NCI-H1694 (cell line): ENCODE measurements at places on chromosomes 2 and 18.

DNA sequence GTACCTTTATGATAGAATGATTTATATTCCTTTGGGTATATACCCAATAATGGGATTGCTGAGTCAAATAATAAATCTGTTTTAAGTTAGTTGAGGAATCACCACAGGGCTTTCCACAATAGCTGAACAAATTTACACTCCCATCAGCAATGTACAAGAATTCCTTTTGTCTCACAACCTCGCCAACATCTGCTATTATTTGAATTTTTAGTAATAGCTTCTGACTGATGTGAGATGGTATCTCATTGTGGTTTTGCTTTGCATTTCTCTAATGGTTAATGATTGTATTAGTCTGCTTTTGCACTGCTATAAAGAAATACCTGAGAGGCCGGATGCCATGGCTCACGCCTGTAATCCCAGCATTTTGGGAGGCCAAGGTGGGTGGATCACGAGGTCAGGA is 1387.6 kb upstream of the ACVR2A start:
- DNase-seq = no peak

DNA sequence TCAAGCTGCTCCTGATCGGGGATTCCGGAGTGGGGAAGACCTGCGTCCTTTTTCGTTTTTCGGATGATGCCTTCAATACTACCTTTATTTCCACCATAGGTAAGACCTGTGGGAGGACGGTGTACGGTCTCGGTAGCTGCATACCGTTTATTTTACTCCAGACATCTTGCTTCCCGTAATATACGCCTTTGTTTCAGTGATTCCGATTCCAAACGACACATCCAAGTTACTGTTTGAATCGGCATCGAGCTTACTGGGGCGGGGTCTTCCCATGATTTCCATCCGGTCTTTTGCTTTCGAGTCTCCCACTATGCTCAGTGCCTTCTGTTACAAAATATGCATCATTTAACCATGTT is 731 bp downstream of the RAB10 start:
- DNase-seq = no peak

DNA sequence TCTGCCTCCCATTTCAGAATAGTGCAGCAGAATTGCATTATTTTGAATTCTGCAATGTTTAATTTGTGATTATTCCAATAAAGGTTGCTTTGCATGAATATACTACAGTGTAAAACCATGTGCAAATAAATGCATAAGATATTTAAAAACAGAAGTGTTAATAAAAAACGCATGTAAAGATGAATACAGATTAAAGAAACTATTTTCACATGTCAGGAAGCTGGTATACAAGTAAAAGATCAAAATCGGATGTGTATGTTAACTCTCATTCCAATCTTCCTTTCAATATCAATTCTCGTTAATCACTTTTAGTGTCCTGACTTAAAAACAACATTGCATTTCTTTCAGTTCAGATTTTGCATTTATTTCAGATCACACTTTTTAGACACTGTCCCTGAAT is 3.1 kb downstream of the MCEE start:
- no peak for DNase-seq

- DNase-seq = peak; percentile 39
Measured at GRCh38 chr2:197306696-197307040, 3.9 kb downstream of the ANKRD44 start.

GRCh38 chr2:236175548-236176150 is 7.5 kb upstream of the GBX2 start:
- no peak for DNase-seq

- DNase-seq = no peak
Measured at GRCh38 chr2:171540437-171540836, 18.2 kb downstream of the CYBRD1 start.

GRCh38 chr2:41914936-41915335 is 132.9 kb upstream of the PKDCC start:
- DNase-seq = no peak

GRCh38 chr2:128280158-128280871 is 38.4 kb downstream of the HS6ST1 start:
- no peak for DNase-seq

DNA sequence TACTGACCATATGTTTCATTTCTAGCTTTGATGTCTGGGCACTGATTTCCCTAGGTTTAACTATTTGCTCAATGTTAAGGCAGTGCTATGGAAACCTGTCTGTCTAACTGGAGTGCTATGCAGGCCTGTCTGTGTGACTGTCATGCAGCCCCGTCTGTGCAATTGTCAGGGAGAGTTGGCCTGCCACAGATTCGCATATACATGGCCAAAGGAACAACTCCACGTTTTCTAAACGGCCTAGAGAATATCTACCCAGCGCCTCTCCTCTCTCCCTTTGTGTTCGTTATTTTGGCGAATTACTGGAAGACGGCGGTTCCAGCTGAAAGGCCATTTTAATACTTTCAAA is 59.6 kb upstream of the PSME4 start:
- DNase-seq = no peak

- no peak for DNase-seq
Measured at GRCh38 chr2:150255528-150255927, 231.9 kb downstream of the RND3 start.

DNA sequence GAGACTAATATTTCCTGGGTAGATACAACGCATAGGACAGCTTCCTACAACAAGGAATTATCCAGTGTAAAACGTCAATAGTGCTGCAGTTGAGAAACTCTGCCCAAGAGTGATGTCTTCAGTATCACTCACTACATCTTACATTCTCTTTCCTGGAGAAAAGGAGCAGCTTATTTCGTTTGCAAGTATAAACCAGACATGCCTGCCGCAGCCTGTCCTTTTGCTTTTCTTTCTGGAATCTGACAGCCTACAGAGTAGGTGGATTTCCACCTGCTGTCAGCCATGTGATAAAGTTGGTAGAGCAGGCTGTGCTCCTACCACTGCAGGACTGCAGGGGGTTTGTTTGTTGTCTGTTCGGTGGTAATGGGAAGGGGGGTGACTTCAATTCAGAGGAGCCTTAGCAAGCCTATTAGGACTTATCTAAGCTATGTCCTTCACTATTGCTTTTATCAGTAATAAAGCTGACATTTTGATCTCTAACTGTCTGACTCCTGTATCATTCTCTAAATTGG is 439.1 kb downstream of the GRB14 start:
- no peak for DNase-seq

DNA sequence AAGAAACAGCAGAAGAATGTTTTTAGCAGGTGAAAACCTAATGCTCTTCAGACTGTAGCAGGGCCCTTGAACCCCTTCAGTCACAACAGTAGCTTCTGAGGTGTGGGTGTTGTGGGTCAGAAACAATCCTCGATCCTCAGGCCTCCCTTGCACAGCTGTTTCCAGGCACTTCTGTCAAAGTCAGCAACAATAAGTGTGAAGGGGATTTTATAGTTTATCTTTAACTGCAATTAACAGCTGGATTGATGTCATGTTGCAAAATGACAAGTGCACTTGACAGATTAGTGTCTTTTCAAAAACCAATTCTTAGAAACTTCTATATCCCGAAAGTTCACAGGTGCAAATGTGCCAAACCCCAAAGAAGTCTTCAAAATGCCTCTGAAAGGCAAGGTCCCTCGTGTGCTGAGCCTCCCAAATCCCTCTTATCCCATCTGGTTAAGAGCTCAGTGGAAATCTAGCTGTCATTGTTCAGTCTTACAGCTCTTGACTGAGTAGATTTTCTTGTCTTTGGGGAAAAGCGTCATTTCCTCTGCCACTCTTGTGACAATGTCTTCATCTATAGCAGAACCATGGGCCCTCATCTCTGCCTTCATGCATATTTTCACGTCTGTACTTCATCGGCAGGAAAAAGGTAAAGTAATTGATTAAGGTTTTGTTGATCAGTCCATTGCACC is 29.6 kb downstream of the M1AP start:
- no peak for DNase-seq
